NCI-H774 (cell line): ENCODE measurements at places on chromosomes 7 and 10.

DNA sequence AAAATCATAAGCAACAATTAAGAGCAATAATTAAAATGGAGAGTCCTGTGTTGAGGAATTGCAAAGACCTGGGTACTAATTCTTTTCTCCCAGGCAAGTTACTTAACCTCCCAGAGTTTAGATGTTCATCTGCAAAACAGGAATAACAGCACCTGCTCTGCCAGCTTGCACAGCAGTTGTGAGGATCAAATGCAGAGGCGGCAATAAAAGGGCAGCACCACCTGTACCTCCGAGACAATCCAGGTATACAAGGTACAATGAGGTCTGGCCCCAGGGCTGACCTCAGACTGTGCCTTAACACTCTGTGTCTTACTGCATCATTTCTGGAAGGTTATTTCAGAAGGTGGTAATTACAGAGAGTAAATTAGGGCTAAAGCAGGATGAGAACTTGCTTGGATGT, 14.5 kb upstream of the FAM204A start:
- no peak for DNase-seq

- DNase-seq: no peak
Observed at GRCh38 chr10:75663947-75664664, 232.7 kb downstream of the LRMDA start.

DNA sequence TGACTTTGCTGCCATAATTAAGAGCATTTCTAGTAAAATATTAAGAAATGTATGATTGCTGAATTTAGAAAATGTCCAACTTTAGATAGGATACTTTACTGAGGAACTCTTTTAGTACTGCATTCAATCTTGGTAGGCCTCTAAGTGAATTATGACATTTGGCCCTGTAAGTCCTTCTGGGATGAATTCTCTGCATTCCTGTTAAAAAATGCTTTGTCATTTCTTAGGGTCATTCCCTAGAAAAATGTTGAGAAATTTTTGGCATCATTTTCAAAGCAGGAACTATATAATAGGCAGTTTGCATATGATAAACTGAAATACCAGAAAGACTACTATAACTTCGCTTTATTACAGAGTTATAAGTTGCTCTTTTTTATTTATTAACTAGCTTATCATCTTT, 69.3 kb upstream of the PRR15 start:
- no peak for DNase-seq

- DNase-seq: no peak
Observed at GRCh38 chr10:132700156-132701098, 85.5 kb downstream of the NKX6-2 start.

DNA sequence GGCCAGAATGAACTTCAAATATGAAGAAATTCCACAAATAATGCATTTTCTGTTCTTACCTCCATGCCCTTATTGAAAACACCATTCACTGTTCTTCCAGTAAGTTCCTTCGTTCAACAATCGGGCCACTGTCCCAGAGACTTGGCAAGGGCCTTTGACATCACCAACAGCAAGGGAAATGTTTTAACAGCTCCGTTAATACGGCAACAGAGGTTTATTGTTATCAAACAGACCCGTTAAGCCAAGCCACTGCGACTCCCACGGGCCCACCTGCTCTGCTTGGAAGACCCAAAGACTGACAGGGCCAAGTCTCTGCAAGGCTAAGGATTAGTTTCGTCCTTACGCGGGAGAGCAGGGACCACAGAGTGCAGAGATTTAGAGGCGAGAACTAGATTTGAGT, 43.4 kb upstream of the LYZL1 start:
- DNase-seq: no peak

DNA sequence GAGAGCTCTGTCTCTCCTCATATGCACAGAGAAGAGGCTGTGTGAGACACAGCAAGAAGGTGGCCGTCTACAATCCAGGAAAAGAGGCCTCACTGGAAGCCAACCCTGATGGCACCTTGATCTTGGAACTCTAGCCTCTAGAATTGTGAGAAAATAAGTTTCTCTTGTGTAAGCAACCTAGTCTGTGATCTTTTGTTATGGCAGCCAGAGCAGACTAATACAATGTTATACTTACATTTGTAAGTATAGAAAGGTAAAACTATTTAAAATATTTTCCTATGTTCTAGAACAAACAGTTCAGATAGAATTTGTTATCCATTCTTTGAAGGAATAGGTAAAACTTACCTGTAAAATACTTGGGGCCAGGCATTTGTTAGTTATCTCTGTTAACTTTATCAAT, 53.3 kb downstream of the LRMDA start:
- no peak for DNase-seq

GRCh38 chr7:25358926-25359325, 130.6 kb upstream of the NPVF start:
- DNase-seq: peak; percentile 37

DNA sequence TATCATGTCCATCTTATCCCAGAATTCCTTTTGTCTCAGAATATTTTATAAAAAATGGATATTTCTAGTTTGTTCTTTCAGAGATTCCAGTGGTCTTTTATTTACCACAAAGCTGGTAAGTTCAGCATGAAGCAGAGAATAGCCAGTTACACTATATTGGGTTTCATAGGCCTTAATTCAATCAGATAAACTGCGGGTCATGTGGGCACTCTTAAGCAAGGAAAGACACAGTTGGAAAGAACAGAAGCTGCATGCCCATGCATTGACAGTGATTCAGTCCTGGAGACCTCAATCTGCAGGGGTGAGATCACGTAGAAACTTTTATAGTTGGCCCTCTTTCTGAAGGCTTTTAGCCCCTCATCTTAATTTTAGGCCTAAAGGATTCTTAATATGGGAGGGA, 281.3 kb upstream of the IGFBP3 start:
- no peak for DNase-seq

DNA sequence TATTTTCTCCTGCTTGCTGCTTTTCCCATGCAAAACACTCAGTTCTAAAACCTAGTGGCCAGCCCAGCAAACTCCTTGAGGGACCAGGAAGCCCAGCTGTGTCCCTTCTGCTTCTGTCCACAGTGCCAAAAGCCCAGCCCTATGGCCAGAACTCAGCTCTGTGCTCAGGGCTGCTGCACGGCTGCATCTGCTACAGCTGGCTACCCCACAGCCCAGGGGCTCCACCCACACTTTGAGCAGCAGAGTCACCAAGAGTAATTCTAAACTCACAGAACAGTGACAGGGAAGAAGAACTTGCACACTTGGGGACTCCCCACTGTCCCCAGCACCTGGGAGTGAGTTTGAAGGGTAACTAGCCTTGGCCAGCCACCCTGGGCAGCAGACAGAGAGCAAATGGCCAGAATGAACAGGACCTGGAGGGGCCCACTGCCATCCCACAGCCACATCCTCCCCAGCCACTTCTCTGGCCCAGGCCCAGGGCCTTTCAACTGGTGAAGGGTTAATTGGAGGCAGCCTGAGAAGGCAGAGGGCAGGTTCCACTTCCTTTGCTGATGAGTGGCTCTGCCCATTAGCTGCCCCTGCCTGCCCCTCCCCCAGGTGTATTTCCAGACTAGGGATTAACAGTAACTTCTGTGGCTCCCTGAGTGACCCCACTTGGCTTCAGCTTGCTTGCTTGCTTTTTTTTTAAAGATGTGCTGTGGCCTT, 28.1 kb upstream of the TRIM8 start:
- no peak for DNase-seq

DNA sequence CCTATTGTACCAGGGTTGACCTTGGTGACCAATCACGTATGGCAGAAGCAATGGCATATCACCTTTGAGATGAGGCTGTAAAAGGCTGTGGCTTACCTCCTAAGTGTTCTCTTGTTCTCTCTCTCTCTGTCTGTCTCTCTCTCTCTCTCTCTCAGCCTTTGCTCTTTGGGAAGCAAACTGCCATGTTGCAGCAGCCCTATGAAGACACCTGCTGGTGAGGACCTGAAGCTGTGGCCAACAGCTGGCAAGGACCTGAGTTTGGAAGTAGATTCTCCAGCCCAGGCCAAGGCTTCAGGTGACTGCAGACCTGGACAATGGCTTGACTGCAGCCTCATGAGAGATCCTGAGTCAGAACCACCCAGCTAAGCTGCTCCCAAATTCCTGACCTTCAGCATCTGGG, 161.4 kb downstream of the GPAM start:
- no peak for DNase-seq

- DNase-seq: no peak
Observed at GRCh38 chr7:156607332-156608172, 33.0 kb upstream of the RNF32 start.

DNA sequence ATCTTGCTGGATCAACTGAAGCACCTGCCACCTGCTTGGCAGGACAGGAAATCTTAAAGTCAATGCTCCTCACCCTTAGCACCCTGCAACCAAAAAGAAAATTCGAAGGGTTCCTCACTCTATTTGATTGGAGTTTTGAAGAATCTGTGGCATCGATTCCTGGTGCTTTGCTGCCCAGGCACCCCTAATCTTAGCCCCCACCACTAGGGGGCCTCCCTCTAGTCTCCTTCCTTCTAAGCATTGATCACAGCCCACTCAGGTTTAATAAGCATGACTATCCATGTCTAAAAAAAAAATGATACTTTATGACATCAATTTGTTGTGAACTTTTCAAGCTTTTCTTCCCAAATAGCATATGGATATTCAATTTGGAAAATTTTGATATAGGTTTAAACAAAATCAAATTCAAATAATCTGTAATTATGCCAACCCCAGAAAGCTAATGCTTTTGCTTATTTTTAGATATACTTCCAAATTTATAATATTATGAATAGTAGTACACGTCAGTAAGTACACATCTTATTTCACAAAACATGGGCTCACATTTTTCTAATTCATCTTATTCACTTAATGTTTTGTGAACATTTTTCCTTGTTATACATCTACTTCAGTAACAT, 45.3 kb downstream of the NRG3 start:
- DNase-seq: no peak

DNA sequence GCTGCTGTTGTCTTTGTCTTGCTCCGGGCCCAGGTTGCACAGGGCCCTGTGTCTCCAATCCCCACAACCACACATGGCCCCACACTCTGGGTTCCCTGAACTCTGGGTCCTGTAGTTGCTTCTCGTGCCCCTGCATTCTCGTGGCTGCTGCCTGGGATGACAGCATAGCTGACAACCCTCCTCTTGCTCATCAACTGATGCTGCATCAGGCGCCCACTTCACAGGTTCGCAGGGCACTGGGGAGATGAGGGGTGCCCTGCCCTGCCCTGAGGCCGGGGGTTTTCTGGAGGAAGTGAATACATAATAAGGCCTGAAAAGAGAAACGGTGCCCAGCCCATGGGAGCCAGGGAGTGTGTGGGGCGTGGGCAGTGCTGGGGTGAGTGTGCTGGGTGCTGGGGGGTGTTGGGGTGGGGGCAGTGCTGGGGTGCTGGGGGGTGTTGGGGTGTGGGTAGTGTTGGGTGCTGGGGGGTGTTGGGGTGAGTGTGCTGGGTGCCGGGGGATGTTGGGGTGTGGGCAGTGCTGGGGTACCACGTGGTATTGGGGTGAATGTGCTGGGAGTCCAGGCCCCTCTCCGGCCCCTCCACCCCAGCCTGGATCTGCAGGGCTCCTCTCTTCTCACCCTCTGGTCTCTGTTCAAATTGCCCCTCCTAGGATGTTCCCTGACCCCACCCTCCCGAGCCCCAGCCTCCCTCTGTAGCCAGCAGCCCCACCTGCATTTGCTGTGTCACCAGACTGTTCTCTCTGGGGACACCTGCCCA, 2.0 kb upstream of the MTG1 start:
- DNase-seq: no peak

DNA sequence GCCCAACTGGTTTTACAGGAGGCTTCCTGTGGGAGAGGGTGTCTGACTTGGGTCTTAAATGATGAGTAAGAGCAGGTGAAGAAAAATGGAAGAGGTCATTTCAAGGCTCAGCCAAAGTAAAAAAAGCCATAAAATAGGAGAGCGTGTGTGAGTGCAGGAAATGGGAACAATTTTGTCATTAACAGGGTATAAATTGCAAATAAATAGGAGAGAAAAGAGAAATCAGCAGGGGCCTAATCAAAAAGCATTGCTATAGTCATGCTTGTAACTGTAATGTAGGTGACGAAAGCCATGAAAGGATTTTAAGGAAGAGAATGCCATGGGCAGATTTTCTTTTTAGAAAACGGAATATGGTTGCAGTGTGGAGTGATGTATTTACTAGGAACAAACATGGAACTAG, 15.7 kb upstream of the SEMA3A start:
- no peak for DNase-seq

DNA sequence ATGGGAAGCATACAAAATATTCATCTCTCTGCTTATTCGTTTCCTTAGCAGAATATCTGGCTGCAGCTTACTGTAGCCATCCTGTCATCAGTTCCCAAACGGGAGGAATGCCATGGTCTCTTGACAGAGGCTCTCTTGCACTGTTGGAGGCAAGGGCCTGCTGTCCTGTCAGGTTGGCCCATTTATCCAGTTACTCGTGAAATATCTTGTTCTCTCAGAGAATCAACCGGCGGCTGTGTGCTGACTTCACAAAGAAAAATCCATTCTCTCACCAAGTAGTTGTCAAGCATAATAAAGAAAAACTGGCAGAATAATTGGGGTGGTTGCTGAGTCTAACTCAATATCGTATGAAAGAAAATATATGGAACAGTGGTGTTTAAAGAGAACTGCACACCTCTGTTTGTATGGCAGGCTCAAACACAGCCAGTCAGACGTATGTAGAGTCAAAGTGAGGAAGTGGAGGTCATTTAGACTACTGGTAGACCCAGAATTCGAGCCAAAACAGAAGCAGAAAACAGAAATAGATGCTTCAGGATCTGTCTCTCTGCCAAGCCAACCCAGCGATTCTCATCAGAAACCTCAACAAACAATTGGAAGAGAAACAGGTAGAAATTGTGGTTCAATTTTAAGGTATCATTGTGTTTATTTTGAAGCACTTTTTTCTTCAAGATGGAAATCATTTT, 349.2 kb upstream of the PRKCQ start:
- DNase-seq: no peak

DNA sequence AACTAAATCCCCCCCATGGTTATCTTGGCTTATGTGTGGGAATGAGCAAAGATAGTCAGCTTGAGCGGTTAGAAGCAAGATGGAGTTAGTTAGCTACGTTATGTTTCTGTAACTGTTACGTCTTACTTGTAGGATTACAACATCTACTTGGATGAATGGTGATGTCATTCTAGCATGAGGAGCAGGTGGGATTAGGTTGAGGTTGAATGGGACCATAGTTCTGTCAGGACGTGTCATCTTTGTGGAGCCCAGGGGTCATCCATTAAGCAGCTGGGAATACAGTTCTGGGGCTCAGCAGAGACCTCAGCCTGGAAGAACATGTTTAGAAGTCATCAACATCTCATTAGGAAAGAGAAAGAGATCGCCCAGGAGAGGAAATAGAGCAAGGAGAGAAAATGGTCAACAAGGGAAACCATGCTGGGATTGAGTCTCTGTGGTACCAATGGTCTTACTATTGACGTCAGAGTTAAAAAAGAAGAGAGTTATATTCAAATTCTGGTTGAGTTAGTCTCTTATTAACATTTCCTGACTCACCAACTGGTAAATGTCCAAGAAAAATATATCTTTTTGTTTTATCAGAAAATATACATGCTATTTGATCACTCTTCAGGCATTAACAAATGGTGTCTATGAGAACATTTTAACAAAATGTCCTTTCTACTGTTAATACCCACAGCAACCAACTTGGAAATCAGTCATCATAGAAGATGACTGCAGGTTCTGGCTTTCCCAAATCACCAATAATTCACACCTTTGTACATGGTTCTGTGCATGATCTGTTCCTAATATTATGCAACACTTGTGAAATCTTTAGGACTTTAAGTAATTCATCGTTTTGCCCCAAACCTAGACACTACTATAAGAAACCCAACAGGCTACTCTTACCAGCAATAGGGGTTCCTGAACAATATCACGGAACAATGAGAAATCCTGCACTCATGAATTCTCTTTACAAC, 96.9 kb downstream of the KIAA1217 start:
- no peak for DNase-seq

GRCh38 chr7:22821702-22822485, 755 bp downstream of the TOMM7 start:
- no peak for DNase-seq

- DNase-seq: no peak
Observed at GRCh38 chr10:125093199-125093973, 67.0 kb downstream of the CTBP2 start.
